Stomach (tissue), 19 donors: ENCODE measurements at places on chromosomes 7 and 10. TPM values are rescaled to one million over a fixed set of nuclear protein-coding genes. Genes with fewer than 3 reads are reported as not detected.

Gene GIMAP1
- 0.45 TPM for total RNA-seq

Gene TUBAL3
- 1.7 TPM for total RNA-seq

Gene CPA2
- total RNA-seq: 4.1 TPM

Gene PPIF
- 149 TPM for total RNA-seq

Gene CALHM3
- total RNA-seq: not detected

Gene TMEM248
- total RNA-seq: 136 TPM

Gene C7orf25
- 2.4 TPM for total RNA-seq

Gene ANKRD61
- 4.1 TPM for total RNA-seq

Gene KIN
- 22.0 TPM for total RNA-seq
